Stimulated activated CD4-positive, alpha-beta T cell treated with anti-CD3 and anti-CD28 coated beads, Interleukin-1b, Interleukin-23, amount 100 ng/mL, for 24 hours (primary cell): ENCODE measurements at places on chromosomes 13 and 19.

- no peak for DNase-seq
These were observed 296.5 kb downstream of the MZT1 start for GRCh38 chr13:72430923-72431322.

DNA sequence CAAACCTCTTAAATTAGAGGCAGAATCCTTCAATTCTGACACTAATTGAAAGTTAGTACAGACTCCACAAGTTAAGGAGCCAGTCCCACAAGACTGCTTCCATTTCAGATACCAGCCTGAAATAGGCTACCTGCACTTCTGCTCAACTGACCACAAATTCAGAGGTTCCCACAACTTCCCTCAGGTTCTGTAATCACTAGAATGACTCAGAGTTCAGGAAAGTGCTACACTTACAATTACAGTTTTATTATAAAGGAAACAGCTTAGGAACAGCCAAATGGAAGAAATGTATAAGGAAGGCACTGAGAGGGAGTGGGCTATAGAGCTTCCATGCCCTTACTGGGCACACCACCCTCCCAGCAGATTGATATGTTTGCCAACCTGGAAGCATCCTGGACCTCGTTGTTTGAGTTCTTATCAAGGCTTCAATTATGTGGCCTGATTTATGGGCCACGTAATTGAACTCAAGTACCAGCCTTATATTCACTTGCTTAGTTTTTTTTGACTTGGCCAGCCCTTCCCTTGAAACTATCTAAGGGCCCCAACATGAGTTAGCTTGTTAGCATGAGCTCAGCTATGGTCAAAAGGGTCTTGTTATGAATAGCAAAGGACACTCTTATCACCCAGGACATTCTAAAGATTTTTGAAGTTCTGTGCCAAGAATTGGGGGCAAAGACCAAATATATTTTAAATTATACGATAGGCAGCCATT, 25.9 kb downstream of the NBEA start:
- DNase-seq, result no peak

GRCh38 chr19:17812099-17812498, 9.2 kb downstream of the INSL3 start:
- no peak for DNase-seq

- DNase-seq, result no peak
These were observed 1.8 kb downstream of the KMT2B start for GRCh38 chr19:35719402-35720162.

- no peak for DNase-seq
These were observed 44.4 kb upstream of the SPATA13 start for GRCh38 chr13:24116131-24116530.

DNA sequence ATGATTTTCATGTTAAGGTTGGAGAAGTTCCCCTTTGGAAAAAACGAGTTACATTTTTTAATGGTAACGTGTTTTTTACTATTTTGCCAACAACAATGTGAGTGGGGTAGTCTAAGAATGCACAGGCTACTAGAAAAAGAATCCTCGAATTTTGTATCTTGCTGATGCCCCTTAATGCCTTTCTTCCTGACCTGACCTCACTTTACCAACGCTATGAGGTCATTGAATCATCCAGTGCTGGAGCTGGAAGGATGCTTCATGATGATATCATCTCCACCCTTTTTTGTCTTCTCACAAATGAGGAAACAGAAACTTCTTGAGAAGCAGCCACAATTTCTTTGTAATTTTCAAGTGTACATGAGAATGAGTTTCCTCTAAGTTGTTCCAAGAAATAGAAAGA, 8.2 kb upstream of the UBL3 start:
- DNase-seq, result no peak

GRCh38 chr13:25906191-25906661, 145.6 kb downstream of the SHISA2 start:
- no peak for DNase-seq

DNA sequence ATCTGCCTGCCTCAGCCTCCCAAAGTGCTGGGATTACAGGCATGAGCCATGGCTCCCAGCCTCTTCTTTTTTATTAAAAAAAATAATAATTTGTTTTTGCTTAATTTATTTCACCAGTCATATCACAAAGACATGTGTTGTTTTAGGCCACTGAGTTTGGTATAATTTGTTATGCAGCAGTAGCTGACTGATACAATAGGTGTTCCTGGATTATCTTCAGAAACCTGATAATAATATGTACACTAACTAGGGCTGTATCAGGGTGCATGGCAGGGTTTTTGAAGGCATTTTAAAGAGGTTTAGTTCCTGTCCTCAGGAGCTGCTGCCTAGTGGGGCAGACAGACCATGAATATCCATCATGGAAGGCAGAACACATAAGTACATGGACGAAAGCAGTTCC, 9.5 kb upstream of the CSNK1G2 start:
- DNase-seq, result no peak

- no peak for DNase-seq
These were observed 54.5 kb downstream of the ATP7B start for GRCh38 chr13:51956717-51957116.
